ENCODE measurements at places on chromosomes 16 and 17. TPM values are rescaled to one million over a fixed set of nuclear protein-coding genes. Genes with fewer than 3 reads are reported as not detected.

PRM2 gene
- not detected for total RNA-seq

CTNS gene
- 20.3 TPM for total RNA-seq

ALOX15B gene
- 0.99 TPM for total RNA-seq

IRX6 gene
- total RNA-seq, result 4.0 TPM

TP53TG3F gene
- total RNA-seq, result not detected

CYGB gene
- total RNA-seq, result 18.4 TPM

TPSAB1 gene
- total RNA-seq, result 0.99 TPM

MYOCD gene
- total RNA-seq, result 4.9 TPM

C16orf46 gene
- total RNA-seq, result 2.8 TPM

LHX1 gene
- total RNA-seq, result 50.7 TPM

SLC16A13 gene
- total RNA-seq, result 1.6 TPM

ACSM2A gene
- total RNA-seq, result 57.6 TPM

ENPP7 gene
- total RNA-seq, result 4.4 TPM

TEKT1 gene
- 0.70 TPM for total RNA-seq

CDH13 gene
- total RNA-seq, result 40.6 TPM

SBK1 gene
- 7.2 TPM for total RNA-seq

GPRC5C gene
- 231 TPM for total RNA-seq

VAT1L gene
- total RNA-seq, result 2.5 TPM

SERPINF2 gene
- 49.7 TPM for total RNA-seq

TBC1D3K gene
- not detected for total RNA-seq

LCAT gene
- total RNA-seq, result 10.1 TPM

IL17C gene
- total RNA-seq, result 0.35 TPM

INCA1 gene
- 0.58 TPM for total RNA-seq

ST6GALNAC1 gene
- 0.12 TPM for total RNA-seq

MT1A gene
- not detected for total RNA-seq

KRT27 gene
- total RNA-seq, result not detected

CBLN1 gene
- 0.23 TPM for total RNA-seq

TTC19 gene
- 67.8 TPM for total RNA-seq

IRF8 gene
- 17.5 TPM for total RNA-seq

ZNF205 gene
- total RNA-seq, result 19.0 TPM

PRRT2 gene
- 14.4 TPM for total RNA-seq

SOX15 gene
- 1.5 TPM for total RNA-seq

GGA3 gene
- total RNA-seq, result 25.7 TPM

VTN gene
- 5.7 TPM for total RNA-seq

KRTAP2-3 gene
- not detected for total RNA-seq

ZFP90 gene
- total RNA-seq, result 43.6 TPM

CSH1 gene
- total RNA-seq, result not detected

PRSS21 gene
- not detected for total RNA-seq

CLEC18B gene
- 64.8 TPM for total RNA-seq

RASL10B gene
- total RNA-seq, result 8.5 TPM

GALR2 gene
- total RNA-seq, result 0.12 TPM

NTN3 gene
- total RNA-seq, result 13.0 TPM

DECR2 gene
- 22.0 TPM for total RNA-seq

Measured in metanephros (tissue), 2 donors.